A549 treated with Mapracorat at 1 μM for 4 hours (cell line): ENCODE measurements at places on chromosomes 5 and 9. TPM values are rescaled to one million over a fixed set of nuclear protein-coding genes. Genes with fewer than 3 reads are reported as not detected.

Gene HDAC3
- total RNA-seq: 44.0 to 51.0 TPM (median 48.7 TPM) in 5 replicates

Gene CAMK4
- total RNA-seq: 0.01 to 0.20 TPM (median 0.16 TPM) in 3 of 5 replicates, not detected in the others

Gene TGFBI
- total RNA-seq: 1,374 to 2,017 TPM (median 1,715 TPM) in 5 replicates

Gene PDE6A
- 0.20 to 0.43 TPM (median 0.25 TPM) in 5 replicates for total RNA-seq

Gene GRIN3A
- total RNA-seq: not detected in 5 replicates

Gene SPINK4
- not detected in 5 replicates for total RNA-seq

Gene COL23A1
- total RNA-seq: not detected in 5 replicates

Gene TAS2R1
- total RNA-seq: not detected in 5 replicates

Gene C5orf52
- total RNA-seq: not detected in 5 replicates

Gene ADGRD2
- total RNA-seq: not detected in 5 replicates

Gene SLC36A2
- total RNA-seq: not detected in 5 replicates

Gene SPINK5
- total RNA-seq: not detected in 5 replicates

Gene C7
- not detected in 5 replicates for total RNA-seq

Gene BARHL1
- 0.07 TPM in 1 of 5 replicates, not detected in the others for total RNA-seq

Gene PHF24
- 0.07 to 0.42 TPM (median 0.24 TPM) in 5 replicates for total RNA-seq

Gene GRXCR2
- not detected in 5 replicates for total RNA-seq

Gene PALM2AKAP2
- 0.11 to 0.44 TPM (median 0.19 TPM) in 5 replicates for total RNA-seq

Gene ENG
- total RNA-seq: 0.07 to 0.15 TPM (median 0.10 TPM) in 5 replicates

Gene KIF4B
- total RNA-seq: 0.02 TPM in 1 of 5 replicates, not detected in the others
